ENCODE measurements at places on chromosomes 2 and 18.

DNA sequence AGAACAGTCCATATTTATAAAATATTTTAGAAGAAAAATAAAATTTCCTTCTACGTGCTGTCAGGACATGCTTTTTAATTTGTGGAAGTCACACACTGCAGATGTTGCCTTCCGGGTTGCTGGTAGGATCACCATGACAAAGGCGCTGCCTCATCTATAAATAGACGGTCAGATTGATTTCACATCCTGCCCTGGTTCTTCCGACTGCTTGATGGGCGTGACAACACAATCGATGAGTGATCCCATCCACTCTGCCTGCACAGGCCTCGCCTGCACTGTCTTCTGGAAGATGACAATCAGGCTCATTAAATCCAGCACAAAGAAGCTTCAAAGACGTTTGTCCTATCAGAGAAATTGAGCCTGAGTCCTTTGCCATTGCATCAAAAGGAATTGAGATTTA, 318.9 kb upstream of the TRIB2 start:
- DNase-seq, result no peak

GRCh38 chr18:48151421-48152065, 221.1 kb upstream of the SMAD2 start:
- DNase-seq, result no peak

- no peak for DNase-seq
Observed at GRCh38 chr2:27888790-27889189, 1.4 kb downstream of the RBKS start.

DNA sequence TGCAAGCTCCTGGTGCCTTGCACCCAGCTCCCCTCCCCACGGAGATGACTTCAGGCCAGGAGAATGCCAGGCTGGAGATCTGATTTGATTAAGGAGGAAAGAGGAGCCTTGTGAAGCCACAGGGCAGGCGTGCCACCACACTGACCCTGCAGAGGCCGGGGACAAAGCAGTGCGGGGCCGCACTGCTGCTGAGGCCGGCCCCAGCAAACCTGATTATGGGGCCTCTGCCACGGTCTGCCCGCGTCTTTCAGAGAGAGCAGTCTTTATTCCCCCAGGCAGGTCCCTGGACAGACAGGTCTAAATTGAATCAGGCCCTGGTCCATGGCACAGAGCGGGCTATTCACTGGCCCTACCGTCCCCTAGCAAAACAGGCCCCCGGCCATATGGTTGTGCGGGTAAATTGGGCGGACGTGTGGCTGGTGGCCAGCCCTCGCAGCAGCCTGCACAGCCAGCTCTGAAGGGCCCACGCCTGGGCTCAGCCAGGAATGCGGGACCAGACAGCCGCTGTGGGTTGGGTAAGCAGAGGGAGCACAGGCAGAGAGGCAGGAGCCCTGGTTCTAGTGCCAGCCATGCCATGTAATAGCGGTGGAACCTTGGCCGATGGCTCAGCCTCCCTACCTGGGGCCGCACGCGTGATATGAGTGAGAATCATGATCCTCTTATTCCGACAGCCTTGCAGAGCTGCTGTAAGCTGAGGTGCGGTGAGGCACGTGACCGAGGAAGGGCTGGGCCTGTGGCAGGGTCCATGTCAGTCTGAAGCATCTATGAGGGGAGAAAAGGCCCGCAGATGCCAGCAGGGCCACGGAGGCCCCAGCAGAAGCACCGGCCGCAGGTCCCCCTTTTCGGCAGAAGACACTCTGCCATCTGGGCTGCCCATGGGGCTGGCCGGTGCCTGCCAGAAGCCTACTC, 97.3 kb upstream of the MYCN start:
- no peak for DNase-seq

DNA sequence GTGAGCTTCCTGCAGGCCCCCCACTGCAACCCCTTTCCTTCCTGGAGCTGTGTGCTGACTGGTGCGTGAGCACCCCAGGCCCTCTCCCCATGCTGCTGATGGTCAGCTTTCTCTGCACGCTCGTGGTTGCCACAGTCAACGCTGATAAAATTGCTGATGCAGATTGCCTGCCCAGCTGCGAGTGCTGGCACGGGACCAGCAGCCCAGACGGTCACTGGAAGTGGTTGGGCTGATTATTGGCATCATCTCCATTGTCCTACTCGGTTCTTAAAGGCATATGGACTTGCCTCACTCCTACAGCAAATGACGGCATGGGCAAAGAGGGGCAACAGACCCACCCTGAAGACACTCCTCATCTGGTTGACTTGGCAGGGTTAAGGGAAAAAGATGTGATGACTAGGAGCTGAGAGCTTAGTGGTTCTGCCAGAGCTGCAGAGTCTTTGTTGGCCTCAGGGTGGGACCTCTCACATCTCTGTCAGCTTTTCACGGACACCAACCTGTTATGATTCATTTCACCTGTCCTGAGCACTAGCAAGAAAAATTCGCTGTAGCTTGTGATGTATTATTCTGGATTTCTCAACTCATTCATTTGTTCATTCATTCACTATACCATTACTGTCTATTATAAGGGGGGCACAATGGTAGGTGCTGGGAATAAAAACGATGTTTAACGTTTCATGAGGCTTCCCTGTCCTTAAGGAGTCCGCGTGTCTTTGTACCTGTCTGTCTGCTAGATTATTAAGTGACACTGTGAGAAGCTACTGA, 38.4 kb downstream of the PAX8 start:
- DNase-seq, result no peak

GRCh38 chr2:142724186-142724585, 153.3 kb upstream of the KYNU start:
- no peak for DNase-seq

- DNase-seq, result no peak
Observed at GRCh38 chr2:238881353-238882081, 33.6 kb downstream of the TWIST2 start.

DNA sequence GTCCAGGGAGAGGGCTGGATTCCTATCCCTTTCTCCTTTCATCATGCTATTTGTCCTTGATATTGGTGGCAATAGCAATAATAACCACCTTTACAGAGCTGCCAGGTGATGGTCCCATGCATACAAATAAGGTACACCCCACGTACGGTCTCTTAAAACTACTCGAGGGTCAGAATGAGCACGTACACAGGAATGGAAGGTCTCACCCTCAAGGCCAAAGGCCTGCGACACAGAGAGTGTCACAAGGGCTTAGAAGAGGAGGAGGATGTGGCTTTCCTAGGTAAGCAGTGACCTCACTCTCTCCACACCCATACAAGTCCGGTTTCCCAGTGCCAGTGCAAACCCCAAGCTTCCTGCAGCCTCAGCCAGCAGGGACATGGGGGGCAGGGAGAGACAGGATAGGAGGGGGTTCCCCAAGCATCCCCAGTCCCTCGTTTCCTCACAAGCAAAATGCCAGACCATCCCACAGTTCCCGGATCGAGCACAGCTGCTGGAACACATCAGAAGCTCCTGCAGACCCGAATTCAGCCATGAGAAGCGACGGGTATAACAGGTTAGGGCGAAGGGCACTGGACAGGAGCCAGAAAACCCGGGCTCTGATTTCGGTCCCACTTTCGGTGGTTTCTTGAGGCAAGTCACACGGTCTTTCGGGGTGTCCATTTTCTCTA, 49.2 kb downstream of the PLB1 start:
- DNase-seq, result no peak

Measured in cortex of kidney (tissue), 1 donor.